ENCODE measurements at places on chromosomes 1 and 21.

DNA sequence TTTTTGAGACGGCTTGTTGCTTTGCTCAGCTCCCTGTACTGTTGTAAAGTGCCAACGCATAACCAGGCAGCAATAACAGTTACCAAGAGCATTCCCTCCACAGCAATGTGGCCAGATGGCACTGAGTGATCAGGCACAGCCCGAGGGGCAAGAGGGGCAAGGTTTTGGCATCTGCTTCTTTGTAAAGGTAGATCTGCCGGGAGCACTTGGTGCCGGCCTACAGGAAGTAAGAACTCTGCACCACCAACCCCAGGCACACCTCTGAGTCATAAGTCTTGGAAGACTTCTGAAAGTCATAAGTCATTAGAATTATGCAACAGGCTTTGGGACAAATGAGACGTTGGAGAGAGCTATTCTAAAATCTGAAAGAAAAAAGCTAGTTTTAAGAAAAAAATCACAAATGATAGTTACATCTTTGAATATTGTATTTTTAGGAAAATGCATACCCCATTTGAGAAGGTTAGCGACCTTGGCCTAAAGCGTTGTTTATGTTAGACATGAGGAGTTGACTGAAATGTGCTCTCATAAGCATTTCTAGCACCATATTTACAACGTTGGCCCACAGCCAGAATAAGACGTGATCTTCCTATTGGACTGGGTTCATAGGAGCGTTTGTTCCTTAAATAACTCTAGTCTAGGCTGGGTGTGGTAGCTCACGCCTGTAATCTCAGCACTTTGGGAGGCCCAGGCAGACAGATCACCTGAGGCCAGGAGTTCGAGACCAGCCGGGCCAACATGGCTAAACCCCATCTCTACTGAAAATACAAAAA, 37.7 kb upstream of the MAP10 start:
- peak; percentile 95 for ATAC-seq

DNA sequence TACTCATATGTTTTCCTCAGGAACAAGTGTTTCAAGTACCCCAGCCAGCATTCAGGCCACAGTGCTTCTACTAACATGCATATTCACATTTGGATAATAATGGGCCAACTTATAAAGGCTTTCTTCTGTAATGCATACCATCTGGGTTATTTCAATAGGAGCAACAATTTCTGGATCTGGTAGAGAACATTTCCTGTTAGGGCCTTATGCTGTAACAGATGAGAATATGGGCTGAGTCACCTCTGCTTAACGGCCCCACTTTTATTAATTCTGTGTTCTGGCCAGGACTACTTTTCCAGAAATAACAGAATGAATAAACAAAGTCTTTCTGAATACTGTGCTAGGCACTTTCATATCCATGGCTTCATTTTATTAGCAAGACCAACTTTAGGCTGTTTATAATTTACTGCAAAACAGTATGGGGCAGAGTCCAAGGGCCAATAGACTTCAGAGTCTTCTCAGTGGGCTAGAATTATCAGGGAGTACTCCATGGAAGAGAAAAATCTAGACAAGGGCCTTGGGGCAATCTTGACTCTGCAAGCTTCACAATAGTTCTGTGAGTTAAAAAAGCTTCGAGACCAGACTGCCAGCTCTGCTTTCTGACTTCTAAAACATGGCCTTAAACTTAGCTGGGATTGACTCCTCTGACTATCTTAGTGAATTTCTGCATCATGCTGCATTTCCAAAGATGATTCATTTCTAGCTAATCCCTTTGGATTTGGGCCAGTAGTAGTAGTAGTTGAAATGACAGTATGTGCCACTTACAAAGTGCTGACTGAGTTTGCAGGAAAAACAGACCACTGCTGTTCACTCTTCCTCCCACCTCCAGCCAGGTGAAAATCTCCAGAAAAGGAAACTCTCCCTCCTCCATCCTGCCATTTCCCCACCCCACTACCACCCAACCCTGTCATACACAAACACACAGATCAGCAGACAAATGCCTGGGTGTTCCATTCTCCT, 8.2 kb upstream of the SSX2IP start:
- peak; percentile 89 for ATAC-seq

- no peak for ATAC-seq
These were observed 21.2 kb upstream of the ZP4 start for GRCh38 chr1:237911911-237912310.

DNA sequence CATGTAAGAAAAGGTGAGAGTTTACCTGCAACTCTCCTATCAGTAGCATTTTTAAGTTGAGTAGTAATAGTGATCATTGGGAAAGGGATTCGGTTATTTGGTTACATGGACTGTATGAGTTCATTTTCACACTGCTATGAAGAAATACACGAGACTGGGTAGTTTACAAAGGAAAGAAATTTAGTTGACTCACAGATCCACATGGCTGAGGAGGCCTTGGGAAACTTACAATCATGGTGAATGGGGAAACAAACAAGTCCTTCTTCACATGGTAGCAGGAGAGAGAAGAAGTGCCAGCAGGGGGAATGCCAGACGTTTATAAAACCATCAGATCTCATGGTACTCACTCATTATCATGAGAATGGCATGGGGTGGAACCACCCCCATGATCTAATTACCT, 59.3 kb upstream of the FBXO28 start:
- ATAC-seq = no peak

GRCh38 chr1:28208818-28209441, 23.9 kb downstream of the DNAJC8 start:
- ATAC-seq = peak; percentile 50

DNA sequence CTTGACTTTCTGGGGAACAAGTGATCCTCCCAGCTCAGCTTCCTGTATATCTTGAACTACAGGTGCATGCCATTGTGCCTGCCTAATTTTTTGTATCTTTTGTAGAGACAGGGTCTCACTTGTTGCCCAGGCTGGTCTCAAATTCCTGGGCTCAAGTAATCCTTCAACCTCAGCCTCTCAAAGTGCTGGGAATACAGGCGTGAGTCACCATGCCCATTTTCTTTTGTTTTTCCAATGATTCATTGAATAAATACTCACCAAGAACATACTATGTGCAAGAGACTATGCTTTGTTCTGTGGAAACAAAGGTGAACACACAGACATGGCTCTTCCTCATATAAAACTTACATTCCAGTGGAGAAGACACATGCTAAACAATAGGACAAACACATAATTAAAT, 407.8 kb upstream of the DAB1 start:
- ATAC-seq = no peak

DNA sequence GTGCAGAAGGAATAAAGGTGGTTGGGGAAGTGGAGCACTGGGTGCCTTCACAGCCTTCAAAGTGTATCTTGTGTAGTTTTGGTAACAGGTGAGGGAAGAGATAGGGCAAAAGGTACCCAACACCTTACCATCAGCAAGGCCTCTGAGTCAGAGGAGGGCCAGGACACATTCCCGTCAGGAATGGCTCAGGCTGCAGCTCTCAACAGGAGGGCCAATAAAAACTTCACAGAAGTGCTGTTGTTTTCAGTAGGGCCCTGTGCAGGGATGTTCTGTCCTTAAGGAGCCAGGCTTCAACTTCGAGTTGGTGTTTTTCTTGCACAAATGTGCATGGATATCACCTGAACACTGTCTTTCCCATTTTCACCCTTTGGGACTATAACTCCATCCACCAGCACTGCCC, 333.4 kb downstream of the ASTN1 start:
- ATAC-seq = no peak

GRCh38 chr1:53737648-53738204, 1.2 kb downstream of the GLIS1 start:
- no peak for ATAC-seq

- ATAC-seq = no peak
These were observed 39.6 kb downstream of the NUF2 start for GRCh38 chr1:163361123-163361934.

DNA sequence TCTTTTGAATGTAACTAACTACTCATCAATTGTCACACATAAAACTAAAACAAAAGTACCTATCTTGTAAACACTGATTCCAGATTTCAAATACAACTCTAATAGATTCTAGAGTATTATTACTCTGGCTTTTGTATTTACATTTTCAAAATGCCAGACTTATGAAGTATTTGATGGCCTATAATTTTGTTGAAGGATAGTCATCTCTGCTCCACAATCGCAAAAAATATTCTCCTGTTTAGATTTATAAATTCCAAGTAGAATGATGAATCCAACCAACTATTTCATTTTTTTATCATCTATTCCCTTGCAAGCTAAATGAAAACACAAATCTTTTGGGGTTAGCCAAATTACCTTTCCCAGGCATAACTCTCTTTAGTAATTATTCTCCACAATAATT, 75.0 kb upstream of the GUCA2A start:
- ATAC-seq = no peak

- peak; percentile 85 for ATAC-seq
These were observed 78.7 kb downstream of the FGGY start for GRCh38 chr1:59375321-59376220.

- no peak for ATAC-seq
These were observed 20.5 kb downstream of the TRABD2B start for GRCh38 chr1:47976728-47977127.

GRCh38 chr1:101257500-101258325, 20.9 kb downstream of the S1PR1 start:
- no peak for ATAC-seq

GRCh38 chr1:163535807-163536206, 214.1 kb downstream of the NUF2 start:
- no peak for ATAC-seq

GRCh38 chr1:240492832-240493440, 119.0 kb downstream of the GREM2 start:
- ATAC-seq = no peak

DNA sequence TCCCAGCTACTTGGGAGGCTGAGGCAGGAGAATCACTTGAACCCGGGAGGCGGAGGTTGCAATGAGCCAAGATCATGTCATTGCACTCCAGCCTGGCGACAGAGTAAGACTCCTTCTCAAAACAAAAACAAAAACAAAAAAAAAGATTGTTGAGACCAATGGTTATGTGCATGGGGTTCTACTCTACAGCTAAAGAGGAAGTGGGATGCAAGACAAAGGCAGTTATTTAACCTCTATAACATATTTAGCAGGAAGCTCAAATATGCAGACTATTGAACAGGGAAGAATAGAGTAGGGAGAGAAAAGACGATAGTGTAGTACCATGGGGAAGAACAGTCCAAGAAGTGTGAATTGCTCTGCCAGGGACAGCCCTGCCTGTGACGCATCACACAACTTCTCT, 227.7 kb downstream of the SMYD3 start:
- no peak for ATAC-seq

- ATAC-seq = peak; percentile 73
These were observed 178.0 kb downstream of the CAMTA1 start for GRCh38 chr1:6962996-6963911.

- peak; percentile 60 for ATAC-seq
These were observed 226.4 kb upstream of the C8B start for GRCh38 chr1:57192222-57192621.

GRCh38 chr1:230167419-230167852, 100.4 kb downstream of the GALNT2 start:
- peak; percentile 8 for ATAC-seq

- ATAC-seq = no peak
These were observed 565.4 kb upstream of the BRINP3 start for GRCh38 chr1:191043066-191043465.

GRCh38 chr1:53160924-53161378, 18.5 kb upstream of the SLC1A7 start:
- ATAC-seq = no peak

DNA sequence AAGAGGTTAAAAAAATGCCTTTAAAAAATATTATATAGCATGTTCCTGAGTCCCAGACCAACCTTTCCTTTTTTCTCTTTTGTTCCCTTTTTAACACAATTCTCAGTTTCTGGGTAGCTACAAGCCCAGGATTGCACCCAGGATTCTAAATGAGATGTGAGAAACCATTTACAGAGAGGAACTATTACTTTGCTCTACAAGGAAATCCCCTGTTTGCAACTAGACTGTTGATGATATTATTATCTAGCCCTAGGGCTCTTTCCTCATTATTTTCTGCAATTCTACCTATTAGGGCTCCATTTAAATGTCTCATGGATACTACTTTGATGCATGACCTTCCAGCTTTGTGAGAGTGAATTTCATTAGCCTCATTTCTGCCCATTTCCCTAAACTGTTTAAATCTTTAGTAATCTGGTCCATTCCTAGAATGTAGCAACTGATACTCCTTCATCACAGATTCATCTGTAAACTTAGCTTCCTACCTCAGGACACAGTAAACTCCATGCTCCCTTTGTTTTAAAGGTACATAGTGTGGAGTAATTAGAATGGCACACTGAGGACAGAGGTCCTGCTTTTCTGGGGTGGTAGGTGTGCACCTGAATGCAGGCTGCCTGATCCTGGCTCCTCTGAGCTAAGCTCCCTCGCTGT, 7.1 kb upstream of the KIF14 start:
- ATAC-seq = no peak

GRCh38 chr1:208211921-208212843, 32.0 kb downstream of the PLXNA2 start:
- no peak for ATAC-seq

DNA sequence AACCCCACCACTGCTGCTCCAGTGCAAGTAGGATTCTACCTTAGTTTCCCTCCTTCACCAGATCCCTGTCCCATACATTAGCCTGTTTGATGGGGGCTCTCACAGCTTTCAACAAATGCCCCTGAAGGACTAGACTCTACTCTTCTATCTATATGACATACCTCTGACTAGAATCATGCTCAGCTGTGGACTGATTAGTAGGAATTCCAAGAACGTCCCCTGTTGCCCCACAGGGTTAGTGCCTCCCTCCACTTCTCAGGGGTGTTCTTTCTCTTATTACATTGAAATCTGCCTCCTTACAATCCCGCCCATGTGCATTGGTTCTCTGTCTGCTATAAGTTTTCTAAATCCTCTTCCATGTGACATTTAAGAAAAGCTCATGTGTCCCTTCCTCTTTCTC, 375.9 kb upstream of the DUSP10 start:
- ATAC-seq = no peak

DNA sequence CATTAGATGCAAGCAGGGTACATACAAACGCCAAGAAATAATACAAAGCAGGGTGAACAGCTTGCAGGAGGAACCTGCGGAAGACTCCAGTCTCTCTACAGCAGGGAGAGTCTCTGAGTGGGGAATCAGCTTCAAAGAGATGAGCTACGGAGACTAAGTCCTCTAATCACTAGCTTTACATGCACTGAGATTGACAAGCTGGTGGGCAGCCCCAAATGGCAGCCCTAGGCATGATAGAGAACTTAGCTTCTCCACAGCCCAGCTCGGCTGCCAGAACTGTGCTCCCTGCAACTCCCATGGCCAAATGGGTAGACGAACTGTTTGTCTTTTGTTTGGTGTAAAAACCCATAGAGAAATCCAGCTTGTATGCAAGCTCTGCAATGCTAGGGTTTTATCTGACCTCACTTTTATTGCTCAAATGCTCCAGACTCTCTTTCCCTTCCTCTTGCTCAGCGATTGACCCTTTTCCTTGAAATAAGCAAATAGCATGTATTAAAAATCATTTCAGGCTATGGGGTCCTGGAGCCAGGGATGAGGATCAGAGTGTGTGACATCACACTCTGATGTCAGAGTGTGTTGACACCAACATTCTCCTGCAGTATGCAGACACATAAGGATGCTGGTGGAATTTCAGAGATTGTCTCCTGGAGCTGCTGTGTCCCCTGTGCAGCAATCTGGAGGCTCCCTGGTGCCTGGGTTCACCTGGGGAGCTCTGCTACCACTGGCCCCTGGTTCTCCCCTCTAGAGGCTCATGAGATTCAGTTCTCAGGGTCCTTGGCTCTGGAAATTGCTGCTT, 238.5 kb downstream of the TTLL7 start:
- peak; percentile 33 for ATAC-seq

GRCh38 chr1:155598842-155599331, 11.1 kb upstream of the MSTO1 start:
- ATAC-seq = peak; percentile 88

- peak; percentile 69 for ATAC-seq
These were observed 95.9 kb downstream of the KCNJ15 start for GRCh38 chr21:38352536-38353219.
